ENCODE measurements at places on chromosomes 1 and 21. TPM values are rescaled to one million over a fixed set of nuclear protein-coding genes. Genes with fewer than 3 reads are reported as not detected.

The LRIG2 gene
- total RNA-seq, result 23.7 TPM

The TRIM67 gene
- not detected for total RNA-seq

DNA sequence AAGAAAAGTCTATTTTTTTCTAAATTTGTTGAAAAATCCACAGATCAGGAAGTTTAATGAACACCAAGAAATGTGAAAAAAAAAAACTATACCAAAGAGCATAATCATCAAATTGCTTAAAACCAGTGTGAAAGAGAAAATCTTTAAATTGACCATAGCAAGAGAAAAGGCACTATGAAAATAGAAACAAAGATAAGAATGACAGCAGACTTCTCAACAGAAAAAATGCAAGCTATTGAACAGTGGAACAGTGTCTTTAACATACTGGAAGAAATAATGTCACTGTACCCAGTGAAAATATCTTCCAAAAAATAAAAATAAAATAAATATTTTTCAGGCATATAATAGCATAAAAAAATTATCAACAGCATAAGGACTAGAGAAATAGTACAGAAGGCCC is 243.0 kb upstream of the GJB5 start:
- no peaks in the 10 kb centered on the region for H3K36me3 ChIP-seq
- H3K4me1 ChIP-seq, result no peaks in the 10 kb centered on the region
- H3K27ac ChIP-seq, result no peak overlapping the region
- H3K4me3 ChIP-seq, result no peak overlapping the region
- no peak for DNase-seq

GRCh38 chr1:201916649-201917249 is 28.1 kb downstream of the SHISA4 start:
- no peak for DNase-seq
- H3K36me3 ChIP-seq, result no peaks in the 10 kb centered on the region
- no peak overlapping the region for H3K27ac ChIP-seq
- H3K4me1 ChIP-seq, result no peaks in the 10 kb centered on the region

- no peak for DNase-seq
- H3K36me3 ChIP-seq, result no peaks in the 10 kb centered on the region
- H3K4me3 ChIP-seq, result no peak overlapping the region
- no peak overlapping the region for H3K27ac ChIP-seq
These were observed 2.5 kb downstream of the AGRN start for GRCh38 chr1:1022302-1023009.

DNA sequence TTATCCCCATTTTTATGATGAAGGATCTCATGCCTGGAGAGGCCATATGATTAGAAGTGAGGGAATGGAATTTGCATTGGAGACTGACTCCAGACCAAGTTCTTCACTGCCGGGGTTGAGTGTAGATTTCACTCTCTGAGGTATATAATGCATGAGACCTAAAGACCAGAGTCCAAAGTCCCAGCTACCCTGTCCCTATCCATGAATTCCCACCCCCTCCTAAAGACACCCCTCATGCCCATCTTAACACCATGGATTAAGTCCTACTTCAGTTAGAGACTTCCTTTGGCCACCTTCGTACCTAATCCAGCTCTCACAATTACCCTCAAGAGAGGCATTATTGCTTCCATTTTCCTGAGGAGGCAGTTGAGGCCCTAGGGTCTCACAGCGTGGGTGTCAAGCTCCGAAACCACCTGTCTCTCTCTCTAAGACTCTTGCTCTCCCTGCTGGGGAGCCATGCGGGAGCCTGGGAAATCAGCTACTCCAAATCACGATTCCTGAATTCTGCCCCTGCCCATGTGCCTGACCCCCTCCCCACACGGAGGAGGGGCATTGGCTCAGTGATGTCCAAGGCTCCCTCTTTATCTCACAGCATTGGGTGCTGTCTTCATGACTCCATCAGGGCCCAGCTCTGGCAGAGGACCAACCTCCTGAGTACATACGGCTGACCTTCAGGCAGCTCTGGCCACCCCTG is 11.7 kb upstream of the FOXO6 start:
- no peak overlapping the region for H3K27ac ChIP-seq
- peaks cover 26% of the 10 kb centered on the region for H3K4me1 ChIP-seq
- no peaks in the 10 kb centered on the region for H3K27me3 ChIP-seq
- DNase-seq, result peak; percentile 2
- no peaks in the 10 kb centered on the region for H3K36me3 ChIP-seq

All from natural killer cell (primary cell).